ENCODE measurements at places on chromosomes 3 and 15.

GRCh38 chr3:152695840-152696239 is 139.1 kb upstream of the P2RY1 start:
- no peak for DNase-seq

DNA sequence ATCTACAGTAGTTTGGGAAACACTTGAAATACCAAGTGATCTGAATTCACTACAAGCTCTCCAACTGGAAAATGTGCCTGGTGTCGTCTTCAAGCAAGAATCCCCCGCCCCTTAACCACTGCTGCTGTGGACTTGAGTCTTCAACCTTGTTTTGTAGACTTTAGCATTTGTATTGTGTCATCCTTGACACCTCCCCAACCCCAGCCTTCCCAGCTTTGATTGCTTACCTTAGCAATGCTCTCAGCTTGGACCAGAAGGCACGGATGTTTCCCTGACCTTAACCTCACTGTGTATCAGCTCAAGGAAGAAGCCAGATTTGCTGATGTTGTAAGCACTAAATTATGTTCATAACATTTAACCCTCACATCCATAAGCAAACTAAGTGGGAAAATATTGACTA is 146.4 kb downstream of the IGF1R start:
- DNase-seq, result no peak

DNA sequence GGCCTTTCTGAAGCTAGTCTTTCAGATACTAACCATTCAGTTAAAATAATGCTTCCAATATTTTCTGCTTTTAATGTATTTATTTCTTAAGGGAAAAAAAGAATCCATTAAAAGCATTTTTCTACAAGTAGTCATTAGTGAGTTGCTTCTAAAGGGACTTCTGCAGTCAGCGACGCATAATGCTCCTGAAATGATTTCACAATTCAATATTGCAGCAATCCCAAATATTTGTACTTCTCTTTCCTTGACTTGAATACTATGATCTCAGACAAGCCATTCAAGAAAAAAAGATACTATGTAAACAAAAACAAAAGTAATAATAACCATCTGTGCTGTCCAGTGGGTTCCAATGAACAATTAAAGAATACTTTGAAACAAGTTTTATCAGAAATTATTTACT is 681.0 kb downstream of the DIPK2A start:
- DNase-seq, result no peak

- DNase-seq, result no peak
These were observed 10.3 kb downstream of the STARD5 start for GRCh38 chr15:81313686-81314085.

DNA sequence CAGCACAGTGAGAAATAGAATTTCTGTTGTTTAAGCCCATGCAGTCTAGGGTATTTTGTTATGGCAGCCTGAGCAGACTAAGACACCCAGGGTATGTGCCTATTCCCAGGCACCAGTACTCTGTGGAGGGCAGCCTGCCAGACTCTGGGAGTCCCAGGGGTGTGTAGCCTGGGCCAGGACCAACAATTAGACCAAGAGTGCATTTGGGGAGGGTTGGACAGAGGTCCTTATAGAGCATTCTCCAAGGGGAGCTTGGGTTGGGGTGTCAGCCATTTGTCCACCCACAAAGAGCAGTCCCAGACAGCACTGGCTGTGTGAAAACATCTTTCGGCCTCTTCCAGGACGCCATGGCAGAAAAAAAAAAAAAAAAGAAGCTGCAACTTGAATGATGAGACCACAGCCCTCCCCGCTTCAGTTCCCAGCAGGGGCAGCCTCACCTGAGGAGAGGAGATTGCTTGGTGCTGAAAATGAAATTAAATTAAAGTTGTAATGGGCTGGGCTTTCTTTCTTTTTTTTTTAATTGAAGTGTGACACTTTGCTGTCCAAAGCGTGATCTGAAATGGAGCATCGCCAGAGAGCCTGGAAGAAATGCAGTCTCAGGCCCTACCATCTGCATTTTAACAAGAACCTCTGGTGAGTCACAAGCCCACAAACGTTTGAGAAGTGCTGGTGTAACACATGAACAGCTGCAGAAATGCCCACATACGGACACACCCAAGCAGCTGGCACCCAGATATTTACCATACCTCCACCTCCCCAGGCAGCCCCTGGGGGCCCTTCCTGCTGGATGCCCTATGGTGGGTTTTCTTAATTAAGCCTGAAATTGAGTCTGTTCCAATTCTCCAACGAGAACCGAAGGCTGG is 21.3 kb upstream of the CAV3 start:
- no peak for DNase-seq

DNA sequence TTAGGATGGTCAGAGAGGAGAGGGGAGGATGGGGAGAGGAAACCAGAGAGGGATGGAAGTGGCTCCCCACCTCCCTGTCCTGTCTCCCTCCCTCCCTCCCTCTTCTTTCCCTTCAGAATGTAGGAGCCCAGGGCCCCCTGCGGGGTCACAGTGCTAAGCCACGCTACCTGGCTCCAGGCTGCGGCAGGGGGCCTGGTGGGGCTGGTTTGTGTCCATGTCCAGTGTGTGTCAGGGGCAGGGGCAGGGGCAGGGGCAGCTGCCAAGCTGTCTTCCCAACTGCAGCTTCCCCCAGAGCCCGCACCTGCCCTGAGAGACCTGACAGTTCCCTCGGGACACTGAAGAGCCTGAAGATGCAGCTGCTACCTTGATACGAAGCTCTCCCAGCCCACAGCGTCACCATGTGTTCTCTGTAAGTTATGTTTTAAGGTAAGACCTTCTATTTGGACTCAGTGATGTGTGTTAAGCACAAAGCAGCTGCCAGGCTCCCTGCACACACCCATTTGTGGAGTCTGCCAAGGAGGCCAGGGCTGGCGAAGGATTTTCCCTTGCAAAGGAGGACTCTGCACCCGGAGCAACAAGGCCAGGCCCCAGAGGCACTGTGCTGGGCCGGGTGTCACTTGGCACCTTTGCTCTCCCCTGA is 121.8 kb upstream of the SMAD3 start:
- no peak for DNase-seq

GRCh38 chr15:55434989-55435825 is 26.9 kb downstream of the PIERCE2 start:
- no peak for DNase-seq

GRCh38 chr3:42535981-42536784 is 33.7 kb downstream of the VIPR1 start:
- no peak for DNase-seq

- no peak for DNase-seq
These were observed 15.9 kb upstream of the ACAD9 start for GRCh38 chr3:128863560-128863959.

DNA sequence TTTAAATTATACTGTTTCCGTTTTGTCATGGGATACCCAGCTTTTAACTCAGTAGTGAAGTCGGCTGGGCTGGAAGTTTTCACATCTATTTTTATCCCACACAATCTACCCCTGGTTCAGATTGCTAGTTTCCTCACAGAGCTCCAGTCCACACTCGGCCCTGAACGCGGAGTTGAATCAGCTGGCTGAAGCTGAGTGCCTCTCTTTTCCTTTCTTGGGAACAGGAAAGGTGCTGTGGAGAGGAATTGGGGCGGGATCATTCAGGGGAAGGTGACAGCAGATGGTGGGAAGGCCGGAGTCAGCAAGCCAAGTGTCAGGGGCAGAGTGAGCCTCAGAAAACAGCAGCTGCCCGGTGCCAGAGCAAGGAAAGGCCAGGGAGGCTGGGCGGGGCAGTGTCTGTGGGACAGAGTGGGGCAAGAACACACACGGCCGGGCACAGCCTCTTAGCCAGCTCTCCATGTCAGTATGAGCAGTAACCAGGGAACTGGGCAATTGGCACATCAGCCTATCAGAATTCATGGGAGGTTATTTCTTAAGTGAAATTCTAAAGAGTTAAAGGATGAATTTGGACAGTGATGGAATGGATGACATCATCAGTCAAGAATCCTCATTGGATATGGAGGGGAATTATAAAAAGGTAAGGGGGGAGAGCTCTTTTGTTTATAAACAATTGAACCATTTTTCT is 135.7 kb upstream of the IL12A start:
- no peak for DNase-seq

- no peak for DNase-seq
These were observed 117.0 kb upstream of the SAMMSON start for GRCh38 chr3:69882560-69882959.

DNA sequence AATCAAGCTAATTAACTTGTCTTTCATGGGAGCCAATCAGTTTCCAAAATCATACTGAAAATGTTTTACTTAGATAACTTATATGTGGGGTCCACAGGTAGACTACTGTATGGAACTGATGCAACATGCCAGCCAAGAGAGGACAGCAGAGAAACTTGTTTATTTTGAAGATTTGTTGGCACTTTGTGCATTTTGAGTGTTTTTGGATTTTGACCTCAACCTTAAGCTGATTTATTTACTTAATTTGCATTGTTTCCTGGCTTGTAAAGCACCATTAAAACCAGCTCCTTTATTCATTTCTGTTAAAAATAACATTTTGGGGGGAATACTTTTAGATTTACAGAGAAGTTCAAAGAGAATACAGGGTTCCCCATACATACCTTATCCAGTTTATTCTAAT is 166.6 kb downstream of the MCTP2 start:
- no peak for DNase-seq

DNA sequence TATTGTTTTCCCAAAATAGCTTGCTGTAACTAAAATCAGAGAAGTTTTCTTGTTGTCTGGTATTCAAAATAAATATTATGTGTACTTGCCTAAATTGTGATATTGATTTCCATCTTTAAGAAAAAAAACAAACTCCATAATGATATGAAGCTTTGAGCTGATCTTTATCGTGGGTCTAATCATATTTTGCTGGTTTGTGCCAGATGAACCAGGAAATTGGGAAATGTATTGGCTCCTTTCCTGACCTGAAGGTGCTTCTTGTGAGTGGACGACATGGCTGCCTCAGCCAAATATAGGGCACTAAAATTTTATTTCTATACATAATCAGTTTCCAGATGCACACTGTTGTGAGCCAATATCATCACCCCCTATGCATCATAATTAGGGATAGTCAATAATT is 113.3 kb downstream of the DIPK2A start:
- no peak for DNase-seq

GRCh38 chr3:87488765-87489164 is 212.4 kb upstream of the POU1F1 start:
- DNase-seq, result no peak

DNA sequence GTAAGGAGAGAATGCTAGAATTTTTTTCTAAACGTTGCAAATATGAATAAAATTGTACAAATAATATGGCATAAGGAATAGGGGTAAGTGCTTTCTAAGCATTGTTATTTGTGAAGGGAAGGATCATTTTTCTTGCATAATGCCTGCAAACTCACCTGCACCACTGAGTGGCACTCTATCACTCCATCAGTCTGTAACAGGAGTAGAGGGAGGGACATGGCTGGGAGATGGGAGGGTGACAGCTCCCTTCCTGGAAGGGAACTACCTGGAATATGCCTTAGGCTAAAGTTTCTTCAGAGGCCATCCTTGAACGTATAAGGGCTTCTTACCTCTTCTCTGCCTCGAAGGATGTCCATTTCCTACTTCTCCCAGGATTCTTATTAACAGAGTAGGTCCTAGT is 3.0 kb downstream of the NAALADL2 start:
- no peak for DNase-seq

DNA sequence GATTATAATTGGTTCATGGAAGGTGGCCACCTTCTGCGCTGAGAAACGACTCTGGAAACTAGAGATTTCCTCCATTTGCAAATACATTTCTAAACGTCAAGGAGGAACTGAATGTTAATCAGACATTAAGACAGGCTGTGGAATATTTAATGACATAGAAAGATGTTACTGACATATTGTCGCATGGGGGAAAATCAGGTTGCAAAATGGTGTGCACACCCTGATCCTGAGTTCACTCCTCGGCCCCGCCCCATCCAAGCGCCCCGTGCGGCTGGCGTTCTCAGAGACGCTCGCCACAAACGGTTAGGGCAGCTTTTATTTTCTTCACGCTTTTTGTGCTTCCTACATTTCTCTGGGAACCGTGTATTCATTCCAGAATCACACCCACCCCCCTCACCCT is 10.7 kb downstream of the H1-8 start:
- no peak for DNase-seq

Data from D721Med (cell line).